ENCODE measurements at places on chromosomes 7 and 10.
A peak's percentile ranks its signal among the peaks of the same experiment; 100 is the strongest.

DNA sequence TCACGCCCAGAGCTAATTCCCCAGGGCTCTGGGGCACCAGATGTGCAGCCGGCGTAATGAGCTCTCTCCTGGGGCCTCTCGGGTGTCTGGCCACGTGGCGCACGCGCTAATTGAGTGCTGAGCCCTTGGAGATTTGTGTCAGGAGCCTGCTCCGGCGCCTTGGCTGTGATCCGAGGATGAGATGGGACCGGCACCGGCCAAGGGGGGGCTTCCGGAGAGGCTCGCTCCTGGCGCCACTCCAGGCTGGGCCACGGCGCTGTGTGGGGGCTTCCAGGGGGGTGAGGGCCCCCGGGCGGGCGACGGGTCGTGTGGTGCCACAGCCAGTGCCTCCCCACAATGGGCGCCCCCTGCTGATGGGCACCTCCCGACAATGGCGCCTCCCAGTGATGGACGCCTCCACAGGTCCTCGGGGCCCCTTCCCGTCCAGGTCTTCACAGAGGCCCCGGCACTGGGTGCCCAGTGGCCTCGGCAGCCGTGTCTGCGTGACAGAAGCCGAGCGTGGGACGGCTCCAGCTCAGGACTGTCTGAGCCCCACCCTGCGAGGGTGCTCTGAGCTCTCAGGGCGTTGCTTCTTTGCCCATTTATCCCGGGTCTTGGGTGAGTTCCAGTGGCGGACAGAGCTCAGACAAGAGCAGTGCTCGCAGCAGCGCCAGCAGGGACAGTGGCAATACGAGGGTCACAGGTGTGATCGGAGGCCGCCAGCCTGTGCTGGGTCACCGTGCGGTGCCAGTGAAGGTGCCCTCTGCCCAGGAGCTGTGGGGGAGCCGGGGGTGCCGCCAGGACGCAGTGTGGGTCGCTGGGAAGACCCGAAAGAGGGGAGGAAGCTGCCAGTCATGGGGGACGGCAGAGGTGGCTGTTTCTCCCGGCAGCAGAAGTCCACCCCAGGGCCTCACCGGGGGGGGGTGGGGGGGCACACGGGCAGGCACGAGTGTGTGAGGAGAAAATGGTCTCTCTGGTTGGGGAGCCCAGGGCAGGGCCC, 8.2 kb upstream of the NKX6-2 start:
- DNase-seq, result no peak

GRCh38 chr7:114086914-114087652, 168.3 kb upstream of the PPP1R3A start:
- no peak for DNase-seq

- no peak for DNase-seq
These were observed 371.1 kb upstream of the NFE2L3 start for GRCh38 chr7:25780904-25781303.

DNA sequence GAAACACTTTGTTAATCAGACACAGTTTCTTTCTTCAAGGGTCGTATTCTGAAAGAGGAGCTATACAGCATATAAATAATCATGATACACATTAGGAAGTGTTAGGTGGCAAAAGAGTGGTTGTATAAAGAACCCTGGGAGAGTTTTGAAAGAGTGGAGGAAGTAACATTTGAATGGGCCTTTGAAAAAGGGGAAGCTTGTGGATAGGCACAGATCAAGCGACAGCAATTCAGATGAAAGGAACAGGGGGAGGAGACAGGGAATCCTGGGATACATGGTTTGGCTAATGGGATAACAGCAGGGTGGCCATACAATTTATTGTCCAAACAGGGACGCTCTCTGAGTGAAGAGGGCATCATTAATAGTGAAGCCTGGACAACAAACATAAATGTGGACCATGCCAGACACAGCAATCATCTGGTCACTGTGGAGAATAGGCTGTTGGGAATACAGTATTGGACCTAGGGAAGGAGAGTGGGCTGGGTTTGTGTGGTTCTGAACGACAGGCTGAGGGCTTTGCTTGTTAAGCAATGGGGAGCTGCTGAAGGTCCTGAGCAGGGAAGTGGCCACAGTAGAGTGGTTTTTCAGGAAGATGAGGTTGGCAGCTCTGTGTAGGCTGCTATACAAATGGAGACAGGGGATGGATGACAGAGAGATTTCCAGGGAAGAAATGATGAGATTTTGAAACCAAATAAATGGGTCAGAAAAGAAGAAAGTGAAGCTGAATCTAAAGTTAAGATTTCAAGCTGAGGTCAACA, 75.9 kb downstream of the ICA1 start:
- no peak for DNase-seq

GRCh38 chr7:19989906-19990305, 216.5 kb upstream of the TMEM196 start:
- DNase-seq, result no peak

DNA sequence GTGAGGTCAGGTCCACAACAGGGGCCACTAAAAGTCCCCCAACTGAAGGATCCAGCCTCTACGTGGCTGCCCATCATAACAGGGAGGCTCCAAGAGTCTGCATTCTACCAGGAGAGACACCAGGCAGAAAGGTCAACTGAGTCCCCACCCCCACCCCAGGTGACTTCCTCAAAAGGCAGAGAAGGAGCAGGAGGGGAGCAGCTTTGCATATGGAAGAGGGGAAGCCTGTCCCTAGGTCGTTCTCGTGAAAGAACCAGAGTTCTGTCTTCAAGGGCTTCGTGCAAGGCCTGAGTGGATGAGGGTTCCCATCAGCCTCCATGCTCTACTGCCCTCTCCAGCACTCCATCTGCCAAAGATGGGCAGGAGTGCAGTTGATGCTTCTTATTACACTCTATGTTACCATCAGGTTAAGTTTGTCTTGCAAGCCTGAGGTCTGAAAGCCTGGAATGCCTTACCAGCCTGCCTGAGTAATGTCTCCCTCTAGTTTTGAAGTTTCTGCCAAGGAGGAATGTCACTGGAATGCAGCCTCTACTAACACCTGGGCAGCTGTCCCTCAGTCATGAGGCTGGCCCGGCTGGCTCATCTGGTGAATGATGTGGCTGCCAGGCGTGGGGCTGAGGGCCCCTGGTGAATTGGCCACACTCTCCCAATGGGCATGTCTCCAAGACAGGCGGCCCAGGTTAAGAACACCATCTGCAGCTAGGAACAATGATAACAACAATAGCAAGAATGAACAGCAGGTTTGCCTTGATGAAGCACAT, 54.3 kb upstream of the SMNDC1 start:
- DNase-seq, result no peak

GRCh38 chr10:28374036-28374435, 71.2 kb upstream of the MPP7 start:
- no peak for DNase-seq

DNA sequence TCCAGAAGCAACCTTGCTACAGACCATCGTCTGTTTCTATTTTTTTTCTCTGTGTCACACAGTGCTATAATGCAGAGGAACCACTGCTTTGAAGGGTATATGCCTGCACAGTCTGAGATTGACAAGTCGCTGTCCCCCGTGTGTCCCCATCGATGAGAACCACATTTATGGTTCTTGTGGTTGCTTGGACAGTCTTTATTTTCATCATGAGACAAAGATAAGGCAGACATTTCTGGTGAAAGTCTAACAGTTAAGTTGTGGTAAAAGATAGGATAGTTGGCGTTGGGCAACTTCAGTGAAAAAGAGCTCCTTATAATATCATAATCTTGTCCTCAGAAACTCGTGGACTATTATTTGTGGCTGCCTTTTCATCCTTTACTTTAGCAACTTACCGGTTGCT, 6.3 kb upstream of the AKR1E2 start:
- no peak for DNase-seq

GRCh38 chr7:30997316-30997715, 33.6 kb downstream of the GHRHR start:
- no peak for DNase-seq

GRCh38 chr7:31735991-31736982, 49.3 kb downstream of the PPP1R17 start:
- DNase-seq, result peak; percentile 33

- DNase-seq, result no peak
These were observed 35.2 kb downstream of the MRPL32 start for GRCh38 chr7:42967391-42967790.

GRCh38 chr10:4048236-4048864, 263.3 kb upstream of the KLF6 start:
- DNase-seq, result peak; percentile 28

DNA sequence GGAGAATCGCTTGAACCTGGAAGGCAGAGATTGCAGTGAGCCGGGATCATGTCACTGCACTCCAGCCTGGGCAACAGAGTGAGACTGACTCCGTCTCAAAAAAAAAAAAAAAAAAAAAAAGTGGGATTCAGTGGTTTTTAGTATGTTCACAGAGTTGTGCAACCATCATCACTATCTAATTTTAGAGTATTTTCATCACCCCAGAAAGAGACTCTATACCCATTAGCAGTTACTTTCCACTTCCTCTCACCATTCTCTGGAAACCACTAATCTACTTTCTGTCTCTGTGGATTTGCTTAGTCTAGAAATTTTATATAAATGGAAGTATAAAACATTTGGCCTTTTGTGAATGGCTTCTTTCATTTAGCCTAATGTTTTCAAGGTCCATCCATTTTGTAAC, 113.4 kb downstream of the ST7 start:
- DNase-seq, result peak; percentile 15

DNA sequence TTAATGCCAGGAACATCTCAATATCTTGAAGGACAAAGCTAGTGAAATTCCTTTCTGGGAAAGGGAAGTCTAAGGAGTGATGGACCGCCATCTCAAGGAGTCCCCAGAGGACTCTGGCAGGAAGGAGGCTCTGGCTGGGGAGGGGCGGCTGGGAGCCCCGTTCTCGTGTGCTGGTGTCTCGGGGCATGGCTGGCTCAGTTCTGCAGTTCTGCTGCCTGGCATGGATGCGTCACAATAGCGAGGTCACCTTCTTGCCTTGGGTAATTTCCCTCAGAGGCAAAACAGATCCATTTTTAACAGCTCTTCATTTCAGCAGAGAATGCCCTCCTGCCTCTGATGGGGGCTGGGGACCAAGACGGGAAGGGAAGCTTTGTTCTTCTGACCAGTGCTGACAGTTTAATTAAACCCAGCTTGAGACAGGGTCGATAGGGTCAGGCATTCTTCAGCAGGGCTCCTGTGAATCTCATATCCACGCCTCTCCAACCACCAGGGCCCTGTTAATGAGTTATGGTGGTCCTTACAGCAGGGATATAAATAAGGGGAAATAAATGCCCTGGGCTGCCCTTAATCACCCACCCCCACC, 35.7 kb downstream of the SLIT1 start:
- no peak for DNase-seq

DNA sequence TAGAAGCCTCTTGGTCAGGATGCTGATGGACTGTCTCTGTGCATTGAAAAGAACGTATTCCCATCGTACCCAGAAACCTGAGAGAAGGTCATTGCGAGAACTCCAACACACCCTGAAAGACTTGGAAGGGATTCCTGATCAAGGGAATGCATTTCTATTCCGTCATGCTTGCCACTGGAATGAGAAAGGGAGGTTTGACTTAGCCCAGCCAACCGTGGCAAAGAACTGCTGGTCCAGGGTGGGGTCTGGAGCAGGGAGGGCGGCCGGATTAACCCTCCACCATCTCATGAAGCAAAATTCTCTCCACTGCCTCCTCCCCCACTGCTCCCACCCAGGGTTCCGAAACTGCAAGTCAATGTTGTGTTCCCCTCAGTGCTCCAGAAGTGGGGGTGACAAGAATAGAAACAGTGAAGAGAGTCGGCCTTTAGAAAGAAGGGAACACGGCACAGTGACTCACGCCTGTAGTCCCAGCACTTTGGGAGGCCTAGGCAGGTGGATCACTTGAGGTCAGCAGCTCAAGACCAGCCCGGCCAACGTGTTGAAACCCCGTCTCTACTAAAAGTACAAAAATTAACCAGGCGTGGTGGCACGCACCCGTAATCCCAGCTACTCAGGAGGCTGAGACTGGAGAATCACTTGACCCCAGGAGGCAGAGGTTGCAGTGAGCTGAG, 137.5 kb upstream of the MGMT start:
- DNase-seq, result no peak

DNA sequence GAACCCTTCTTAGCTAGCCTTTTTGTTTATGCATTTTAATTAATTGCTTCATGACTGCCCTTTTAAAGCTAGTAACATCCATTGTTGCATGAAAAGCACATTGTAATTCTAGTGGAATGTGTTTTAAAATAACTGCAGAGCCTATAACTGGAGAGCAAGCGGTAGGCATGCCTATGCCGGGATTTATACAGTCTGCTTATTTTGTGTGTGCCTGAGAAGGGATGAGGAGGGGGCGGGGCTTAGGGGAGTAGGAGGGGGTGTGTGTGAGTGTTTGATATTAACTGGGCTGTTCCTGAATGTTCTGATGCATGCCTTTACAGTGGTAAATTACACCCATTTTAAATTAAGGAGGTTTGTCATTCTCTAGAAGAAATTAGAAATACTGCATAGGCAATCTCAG, 208.1 kb downstream of the TCF7L2 start:
- DNase-seq, result no peak

GRCh38 chr10:69721690-69722310, 79.9 kb upstream of the COL13A1 start:
- DNase-seq, result no peak

- no peak for DNase-seq
These were observed 12.6 kb downstream of the MAFK start for GRCh38 chr7:1542841-1543747.

GRCh38 chr10:68332259-68333057, at the start of gene PBLD:
PBLD (minus strand) TSS chr10:68332928; CDS start chr10:68306844, 26,084 bp downstream.
- peak; percentile 74 for DNase-seq

DNA sequence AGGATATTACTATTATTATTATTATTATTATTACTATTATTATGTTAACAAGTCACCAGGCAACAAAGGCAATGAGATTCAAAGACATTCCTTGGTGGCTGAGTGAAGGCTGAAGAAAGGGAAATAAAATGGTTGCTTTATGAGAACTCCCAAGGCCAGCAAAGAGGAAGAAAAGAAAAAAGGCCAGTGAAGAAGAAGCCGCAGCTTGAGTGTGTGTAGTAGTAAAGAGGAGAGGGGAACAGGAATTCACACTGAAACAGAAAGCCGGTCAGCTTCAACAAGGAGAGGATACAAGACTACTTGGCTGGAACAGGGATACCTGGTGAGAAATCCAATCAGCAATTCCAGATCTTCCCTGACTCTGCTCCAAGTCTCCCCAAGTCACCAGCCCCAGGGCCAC, 42.4 kb downstream of the PLXNA4 start:
- no peak for DNase-seq

DNA sequence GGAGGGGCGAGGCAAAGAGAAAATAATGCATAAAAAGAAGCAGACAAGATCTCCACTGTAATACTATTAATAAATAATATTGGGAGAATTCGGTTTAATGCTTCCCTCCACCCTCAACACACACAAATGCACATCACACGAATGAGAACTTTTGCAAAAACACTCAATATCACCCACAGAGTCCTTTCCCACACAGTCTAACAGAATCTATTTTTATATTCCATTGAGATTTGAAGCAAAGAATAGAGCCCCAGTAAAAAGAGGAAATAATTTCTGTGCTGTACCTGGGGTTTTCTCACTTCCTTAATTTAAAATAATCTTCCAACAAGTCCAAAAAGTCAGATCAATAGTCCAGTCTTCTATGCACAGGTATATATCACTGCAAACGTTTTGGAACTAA, 17.0 kb downstream of the PIK3AP1 start:
- no peak for DNase-seq

All from amniotic epithelial cell (primary cell).